ENCODE measurements at places on chromosomes 3 and 15.

DNA sequence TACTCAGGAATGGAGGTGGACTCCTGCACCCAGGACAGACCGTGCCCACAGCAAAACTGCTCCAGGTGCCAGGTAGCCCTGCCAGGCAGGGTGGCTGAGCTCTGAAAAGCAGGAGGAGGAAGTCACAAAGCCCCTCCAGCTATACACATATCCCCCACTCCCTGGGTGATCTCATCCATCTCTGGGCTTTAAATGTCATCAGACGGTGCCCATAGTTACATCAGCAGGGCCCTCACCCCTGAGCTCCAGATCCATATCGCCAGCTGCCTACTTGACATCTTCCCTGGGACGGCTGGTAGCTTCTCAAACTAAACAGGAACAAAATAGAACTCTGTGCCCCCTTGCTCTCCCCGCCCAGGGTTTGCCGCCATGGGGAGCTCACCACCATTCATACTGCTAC, 87.7 kb downstream of the MEGF11 start:
- no peak for DNase-seq

DNA sequence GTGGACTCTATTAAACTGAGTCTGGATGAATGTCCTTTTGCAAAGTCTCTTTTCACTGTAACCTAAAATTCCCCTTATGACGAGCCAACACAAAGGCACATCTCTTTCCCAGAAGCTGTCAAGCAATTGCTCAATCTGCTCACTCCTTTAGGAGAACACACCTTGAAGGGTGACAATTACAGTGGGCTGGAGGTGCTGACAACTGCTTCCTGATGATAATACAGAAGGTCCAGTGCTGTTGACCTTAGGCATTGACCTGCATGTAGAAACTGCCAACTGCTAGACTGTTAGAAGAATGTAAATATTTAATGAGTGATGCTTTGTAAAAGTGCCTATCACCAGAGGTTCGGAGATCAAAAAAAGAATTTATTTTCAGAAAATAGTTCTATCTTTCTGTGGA, 757.7 kb downstream of the GRM7 start:
- no peak for DNase-seq

DNA sequence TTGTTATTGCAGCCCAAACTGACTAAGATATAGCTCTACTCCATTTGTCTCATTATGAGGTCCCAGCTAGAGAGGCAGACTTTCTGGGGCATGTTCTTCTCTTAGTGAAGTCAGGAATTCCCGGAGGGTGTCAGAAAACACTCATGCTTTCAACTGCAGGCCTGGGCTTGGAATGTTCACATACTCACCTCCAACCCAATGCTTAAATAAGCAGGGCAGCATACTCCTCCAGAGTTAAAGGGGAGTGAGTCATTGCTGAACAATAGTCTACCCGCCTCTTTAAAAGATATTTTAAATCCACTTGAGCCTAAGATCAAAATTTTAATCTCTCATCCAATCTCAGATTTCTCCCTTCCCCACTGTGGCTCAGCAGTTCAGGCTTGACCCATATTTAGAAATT, 167.8 kb upstream of the DPH6 start:
- DNase-seq, result no peak

DNA sequence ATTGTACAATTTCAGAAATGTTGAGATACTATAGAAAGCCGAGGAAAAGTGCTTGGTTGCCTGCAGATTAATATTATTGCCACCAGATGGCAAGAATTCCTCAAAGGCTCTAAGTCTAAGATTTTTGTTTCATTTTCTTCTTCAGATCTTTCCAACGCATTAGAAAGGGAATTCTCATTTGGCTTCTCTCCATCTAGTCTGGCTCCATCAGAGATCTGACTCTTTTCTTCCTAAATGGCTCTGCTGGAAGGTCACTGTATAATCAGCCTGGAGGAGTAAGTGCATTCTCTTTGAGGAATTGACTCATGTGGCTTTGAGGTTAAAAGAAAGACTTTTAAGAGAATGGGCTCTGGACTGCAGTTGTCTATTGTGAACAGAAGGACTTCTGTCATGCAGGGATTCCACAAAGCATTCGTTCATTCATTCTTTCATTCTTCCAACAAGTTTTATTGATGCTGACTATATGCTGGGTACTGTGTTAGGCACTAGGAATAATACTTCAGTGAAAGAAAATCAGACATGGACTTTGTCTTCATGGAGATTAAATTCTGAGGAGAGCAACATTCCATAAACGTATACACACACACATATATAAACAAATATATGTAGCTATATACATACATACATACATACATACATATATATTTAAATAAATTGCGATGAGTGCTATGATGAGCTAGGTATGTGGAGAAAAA, 55.3 kb downstream of the SLC28A2 start:
- DNase-seq, result no peak
